Chondrocyte (in vitro differentiated cells): ENCODE measurements at places on chromosomes 13 and 19. TPM values are rescaled to one million over a fixed set of nuclear protein-coding genes. Genes with fewer than 3 reads are reported as not detected.

The ADGRE3 gene
- not detected in 3 replicates for total RNA-seq

- no peaks in the 10 kb centered on the region for H3K27me3 ChIP-seq
- no peak overlapping the region for H3K4me3 ChIP-seq
- no peak overlapping the region for H3K27ac ChIP-seq
Observed at GRCh38 chr13:113929628-113930615, 44.0 kb downstream of the C13orf46 start.

- no peak for DNase-seq
- no peak overlapping the region for H3K4me3 ChIP-seq
- no peak overlapping the region for H3K27ac ChIP-seq
- H3K36me3 ChIP-seq: peaks cover 16% of the 10 kb centered on the region
- H3K4me1 ChIP-seq: no peaks in the 10 kb centered on the region
- H3K27me3 ChIP-seq: no peaks in the 10 kb centered on the region
Observed at GRCh38 chr13:37023871-37024270, 23.3 kb downstream of the EXOSC8 start.

DNA sequence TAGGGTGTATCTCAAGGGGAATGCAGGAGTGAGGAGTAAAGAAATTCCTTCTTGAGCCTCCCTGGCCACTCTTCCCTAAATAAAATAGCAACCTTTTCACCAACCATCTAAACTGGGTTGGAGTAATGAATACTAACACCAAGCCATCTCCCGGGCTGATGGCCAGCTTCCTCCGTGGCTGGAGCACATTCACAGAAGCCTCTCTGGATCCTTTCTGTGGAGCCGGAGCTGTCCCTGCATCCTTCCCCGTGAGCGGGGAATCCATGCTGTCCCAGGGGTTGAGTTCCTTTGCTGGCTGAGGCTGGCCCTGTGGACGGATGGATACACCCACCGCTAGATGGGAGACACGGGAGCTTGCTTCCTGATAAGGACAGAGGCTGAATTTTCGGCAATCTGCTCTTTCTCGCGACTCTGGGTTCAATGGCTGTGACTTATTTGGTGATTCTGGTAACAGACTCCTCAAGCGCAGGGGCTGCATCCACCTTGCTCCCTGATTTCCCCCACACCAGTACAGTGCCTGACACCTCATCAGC lies 370.3 kb downstream of the ZNF536 start:
- no peaks in the 10 kb centered on the region for H3K4me1 ChIP-seq
- no peak overlapping the region for H3K4me3 ChIP-seq
- H3K27ac ChIP-seq: no peak overlapping the region
- H3K36me3 ChIP-seq: no peaks in the 10 kb centered on the region
- no peak for DNase-seq

DNA sequence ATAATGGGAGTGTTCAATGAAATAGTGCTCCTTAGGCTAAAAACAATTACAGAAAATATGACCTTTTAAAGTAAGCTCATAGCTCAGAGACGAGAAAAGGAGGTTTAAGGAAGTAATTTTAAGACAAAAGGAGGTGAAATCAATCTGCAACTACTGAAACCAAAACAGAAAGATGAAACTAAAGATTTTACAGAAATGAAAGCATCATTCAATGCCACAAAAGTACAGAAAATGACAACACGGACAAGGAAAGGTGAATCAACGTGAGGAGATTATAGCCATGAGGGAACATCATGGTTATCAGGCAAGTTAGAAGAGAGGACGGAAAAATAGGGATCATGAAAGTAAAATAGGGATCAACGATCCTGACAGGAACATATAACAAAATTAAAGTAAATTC lies 745.2 kb downstream of the PCDH17 start:
- H3K4me3 ChIP-seq: no peak overlapping the region
- H3K27ac ChIP-seq: no peak overlapping the region
- H3K4me1 ChIP-seq: no peaks in the 10 kb centered on the region
- DNase-seq: no peak
- H3K27me3 ChIP-seq: no peaks in the 10 kb centered on the region
- H3K36me3 ChIP-seq: no peaks in the 10 kb centered on the region

DNA sequence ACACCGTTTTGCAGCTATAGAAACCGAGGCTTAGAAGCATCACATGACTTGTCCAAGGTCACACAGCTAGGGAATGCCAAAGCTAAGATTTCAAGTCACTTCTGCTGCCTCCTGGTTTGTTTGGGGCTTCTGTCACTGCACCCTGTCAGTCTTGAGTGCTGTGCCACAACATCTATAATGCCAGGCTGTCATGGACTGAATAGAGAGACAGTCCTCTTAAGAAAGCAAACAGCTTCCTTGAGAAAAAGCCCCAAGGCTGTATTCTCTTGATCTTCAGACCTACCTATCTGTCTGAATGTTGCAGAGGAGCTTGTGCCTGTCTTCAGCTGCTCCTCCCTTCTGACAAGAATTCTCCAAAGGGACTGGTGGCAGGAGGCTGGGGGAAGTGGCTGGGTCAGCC lies 81.6 kb downstream of the OLFM4 start:
- no peak for DNase-seq
- H3K36me3 ChIP-seq: no peaks in the 10 kb centered on the region
- H3K27me3 ChIP-seq: peaks cover 1% of the 10 kb centered on the region

GRCh38 chr13:48265217-48265815 lies 32.3 kb downstream of the ITM2B start:
- DNase-seq: no peak
- no peak overlapping the region for H3K4me3 ChIP-seq
- peaks cover 14% of the 10 kb centered on the region for H3K4me1 ChIP-seq
- H3K36me3 ChIP-seq: peaks cover 34% of the 10 kb centered on the region
- H3K27me3 ChIP-seq: no peaks in the 10 kb centered on the region
